CD4-positive, alpha-beta T cell treated with Interleukin-4 for 1 hour (primary cell): ENCODE measurements at places on chromosomes 11 and 22.

GRCh38 chr11:61832754-61833153 is 4.7 kb downstream of the FADS2 start:
- DNase-seq, result no peak

DNA sequence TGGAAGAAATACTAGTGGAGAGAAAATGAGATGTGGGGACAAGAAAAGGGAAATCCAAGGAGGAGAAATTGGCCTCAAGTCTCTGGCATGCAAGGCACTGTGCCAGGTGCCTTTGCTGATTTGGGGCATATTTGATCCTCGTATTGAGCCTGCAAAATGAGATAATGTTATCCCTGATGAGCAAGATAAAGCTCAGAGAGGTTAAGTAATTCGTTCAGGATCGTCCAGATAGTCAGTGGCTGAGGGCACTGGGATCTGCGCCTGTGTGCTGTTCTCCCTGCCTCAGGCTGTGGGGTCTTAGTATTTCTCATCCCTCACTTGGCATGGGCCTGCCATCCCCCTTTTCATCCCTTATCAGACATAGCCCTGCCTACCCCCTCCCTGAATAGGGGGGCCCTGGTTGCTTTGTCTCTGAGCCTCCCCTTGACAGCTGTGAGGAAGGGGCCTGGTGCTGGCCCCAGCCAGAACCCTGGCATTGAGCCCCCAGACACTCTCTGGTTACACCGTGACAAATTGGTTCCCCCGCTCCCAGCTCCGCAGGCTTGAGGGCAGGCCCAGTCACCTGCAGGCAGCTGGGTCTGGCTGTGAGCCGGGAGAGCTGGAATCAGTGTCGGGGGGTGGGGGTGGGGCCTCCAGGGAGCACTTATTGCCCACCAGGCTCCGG is 85.7 kb downstream of the NECTIN1 start:
- DNase-seq, result no peak

- DNase-seq, result no peak
These were observed 187.8 kb upstream of the DDI1 start for GRCh38 chr11:103848686-103849085.

DNA sequence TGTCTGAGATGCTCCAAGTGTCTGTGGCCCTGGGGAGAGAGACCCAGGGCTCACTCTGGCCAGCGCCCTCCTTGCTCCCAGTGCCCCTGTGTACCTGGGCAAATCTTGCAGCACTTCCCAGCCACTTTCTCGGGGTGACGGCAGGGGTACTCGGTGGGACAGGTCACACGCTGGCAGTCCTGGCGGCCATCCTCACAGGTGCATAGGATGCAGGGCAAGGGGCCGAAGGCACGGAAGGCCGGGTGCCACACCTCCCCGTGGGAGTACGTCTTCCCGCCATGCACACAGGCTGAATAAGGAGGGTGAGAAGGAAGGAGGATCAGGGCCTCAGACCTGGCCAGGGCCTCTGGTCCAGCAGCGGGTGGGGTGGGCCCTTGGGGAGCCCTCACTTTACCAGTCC is 28.0 kb downstream of the CHRDL2 start:
- no peak for DNase-seq

GRCh38 chr22:49267996-49268395 is 559.7 kb downstream of the BRD1 start:
- DNase-seq, result no peak

DNA sequence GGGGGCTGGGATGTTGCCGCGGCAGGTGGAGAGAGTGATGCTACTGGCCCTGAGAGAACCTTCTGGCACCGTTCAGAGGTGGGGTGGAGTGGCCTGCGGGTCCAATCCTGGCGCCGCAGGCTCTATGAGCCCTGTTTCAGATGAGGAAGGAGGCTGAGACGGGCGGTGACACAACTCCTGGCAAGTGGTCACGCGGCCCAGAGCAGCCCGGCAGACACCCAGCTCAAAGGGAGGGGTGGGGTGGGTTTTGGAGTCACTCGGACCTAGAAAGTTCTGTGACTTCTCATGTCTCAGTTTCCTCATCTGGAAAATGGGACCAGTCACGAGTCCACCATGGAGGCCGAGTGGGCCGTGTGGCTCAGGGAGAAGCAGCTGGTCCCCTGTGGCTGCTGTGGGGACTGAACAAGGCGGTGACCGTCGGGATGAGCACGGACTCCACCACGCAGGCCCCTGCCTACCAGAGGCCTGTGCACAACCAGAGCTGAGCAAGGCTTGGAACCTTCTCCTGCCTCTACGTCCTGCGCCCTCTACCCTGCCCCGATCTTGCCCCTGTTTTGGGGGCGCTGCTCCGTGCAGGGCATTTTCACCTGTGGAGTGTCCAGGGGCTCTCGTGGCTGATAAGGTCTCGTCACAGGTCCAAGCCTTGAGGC is 3.7 kb downstream of the TSPO start:
- no peak for DNase-seq

- no peak for DNase-seq
These were observed 38.1 kb downstream of the COA4 start for GRCh38 chr11:73838443-73839122.

- no peak for DNase-seq
These were observed 1158.9 kb downstream of the DLG2 start for GRCh38 chr11:84468235-84468634.

GRCh38 chr11:26649884-26650283 is 72.0 kb downstream of the SLC5A12 start:
- no peak for DNase-seq

GRCh38 chr11:12029738-12030363 is 21.4 kb upstream of the DKK3 start:
- DNase-seq, result no peak

GRCh38 chr11:115941481-115941993 is 437.3 kb upstream of the CADM1 start:
- peak; percentile 68 for DNase-seq

GRCh38 chr11:65794570-65795510 is 8.0 kb downstream of the OVOL1 start:
- DNase-seq, result no peak

DNA sequence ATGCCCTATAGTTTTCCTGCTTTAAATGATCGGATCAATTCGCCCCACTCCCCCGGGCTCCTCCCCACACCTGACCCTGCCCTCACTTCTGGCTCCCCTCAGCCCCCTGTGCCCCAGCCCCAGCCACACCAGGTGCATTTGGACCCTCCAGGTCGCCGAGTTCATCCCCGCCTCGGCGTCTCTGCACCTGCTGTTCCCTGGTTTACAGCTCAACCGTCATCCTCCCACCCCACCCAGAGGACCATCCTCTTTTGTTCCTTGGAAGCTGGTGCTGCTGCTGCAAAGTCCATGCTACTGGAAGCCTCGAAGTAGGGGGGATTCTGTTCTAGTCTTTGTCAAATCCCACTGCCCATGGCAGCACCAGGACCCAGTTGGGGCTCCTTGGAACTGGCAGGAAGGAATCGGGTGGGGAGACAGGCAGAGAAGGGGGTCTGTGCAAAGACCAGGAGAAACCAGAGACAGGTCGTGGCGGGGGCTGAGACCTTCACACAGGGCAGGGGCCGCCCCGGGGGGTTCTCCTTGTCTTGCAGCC is 4.5 kb upstream of the MUC5B start:
- DNase-seq, result no peak

DNA sequence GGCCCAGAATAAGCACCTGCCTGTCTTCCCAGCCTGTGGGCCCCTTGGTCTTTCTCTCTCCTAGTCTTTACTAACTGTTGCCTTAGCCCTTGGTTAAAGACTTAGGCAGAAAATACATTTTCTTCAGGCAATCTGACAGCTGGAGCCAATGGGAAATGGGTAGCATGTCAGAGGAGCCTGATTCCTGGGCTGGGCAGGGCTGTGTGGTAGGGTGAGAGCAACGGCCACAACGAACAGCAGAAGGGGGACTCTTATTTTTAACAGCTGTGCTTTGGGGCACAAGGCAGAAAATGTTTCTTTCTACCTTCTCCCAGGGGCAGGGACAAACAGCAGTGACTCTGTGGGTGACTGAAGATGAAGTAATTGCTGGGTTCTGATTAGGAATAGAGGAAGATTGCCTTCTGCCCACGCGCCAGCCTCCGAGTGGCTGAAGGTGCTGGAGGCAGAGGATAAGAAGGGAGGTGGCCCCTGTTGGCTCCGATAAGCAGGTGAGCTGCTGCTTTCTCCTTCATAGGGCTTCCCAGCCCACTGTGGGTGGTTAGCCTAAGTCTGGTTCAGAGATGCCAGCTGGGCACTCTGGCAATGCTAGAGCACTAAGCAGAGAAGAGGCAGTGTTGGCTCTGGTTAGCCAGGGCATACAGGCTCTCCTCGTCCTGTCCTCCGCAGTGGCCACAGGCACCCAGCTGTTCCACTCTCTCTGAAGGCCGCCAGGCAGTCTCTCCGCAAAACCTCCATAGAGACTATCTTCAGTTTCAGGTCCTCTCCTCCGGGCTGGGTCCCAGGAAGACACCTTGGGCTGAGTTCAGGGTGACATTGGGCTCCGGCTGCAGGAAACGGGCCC is 1.5 kb downstream of the YPEL4 start:
- no peak for DNase-seq

DNA sequence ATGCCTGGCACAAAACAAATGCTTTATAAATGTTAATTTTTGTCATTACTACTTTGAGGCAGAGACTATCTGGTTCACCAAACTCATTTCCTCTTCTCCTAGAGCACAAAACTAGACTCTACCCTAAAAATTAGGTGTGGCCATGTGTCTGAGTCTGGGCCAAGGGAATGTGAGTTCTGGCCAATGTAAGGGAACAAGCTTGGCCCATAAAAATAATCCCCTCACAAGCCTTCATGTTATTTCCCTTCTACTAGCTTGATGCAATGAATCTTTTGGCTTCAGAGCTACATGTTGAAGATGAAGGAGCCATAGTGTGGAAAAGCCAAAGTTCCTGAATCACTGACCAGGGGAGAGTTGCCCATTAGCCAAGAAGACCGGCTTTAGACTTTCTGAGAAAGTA is 406.5 kb upstream of the CCDC90B start:
- no peak for DNase-seq

DNA sequence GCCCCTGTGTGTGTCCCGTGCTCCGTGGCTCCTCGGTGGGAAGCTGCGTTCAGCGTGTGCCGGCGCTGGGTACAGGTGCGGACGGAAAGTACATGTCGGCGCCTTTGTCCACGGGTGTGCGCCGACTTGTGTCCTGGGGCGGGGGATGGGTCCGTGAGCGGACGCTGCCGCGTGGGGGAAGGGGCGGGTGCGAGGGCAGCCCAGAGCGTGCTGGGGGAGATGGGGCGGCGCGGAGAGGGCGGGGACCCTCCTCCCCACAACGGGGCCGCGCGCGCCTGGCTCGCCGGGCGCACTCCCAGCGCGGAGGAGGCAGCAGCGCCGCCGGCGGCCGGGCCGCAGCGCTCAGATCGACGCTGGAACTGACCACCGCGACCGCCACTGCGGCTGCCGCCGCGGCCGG is 33.6 kb upstream of the RELT start:
- no peak for DNase-seq

DNA sequence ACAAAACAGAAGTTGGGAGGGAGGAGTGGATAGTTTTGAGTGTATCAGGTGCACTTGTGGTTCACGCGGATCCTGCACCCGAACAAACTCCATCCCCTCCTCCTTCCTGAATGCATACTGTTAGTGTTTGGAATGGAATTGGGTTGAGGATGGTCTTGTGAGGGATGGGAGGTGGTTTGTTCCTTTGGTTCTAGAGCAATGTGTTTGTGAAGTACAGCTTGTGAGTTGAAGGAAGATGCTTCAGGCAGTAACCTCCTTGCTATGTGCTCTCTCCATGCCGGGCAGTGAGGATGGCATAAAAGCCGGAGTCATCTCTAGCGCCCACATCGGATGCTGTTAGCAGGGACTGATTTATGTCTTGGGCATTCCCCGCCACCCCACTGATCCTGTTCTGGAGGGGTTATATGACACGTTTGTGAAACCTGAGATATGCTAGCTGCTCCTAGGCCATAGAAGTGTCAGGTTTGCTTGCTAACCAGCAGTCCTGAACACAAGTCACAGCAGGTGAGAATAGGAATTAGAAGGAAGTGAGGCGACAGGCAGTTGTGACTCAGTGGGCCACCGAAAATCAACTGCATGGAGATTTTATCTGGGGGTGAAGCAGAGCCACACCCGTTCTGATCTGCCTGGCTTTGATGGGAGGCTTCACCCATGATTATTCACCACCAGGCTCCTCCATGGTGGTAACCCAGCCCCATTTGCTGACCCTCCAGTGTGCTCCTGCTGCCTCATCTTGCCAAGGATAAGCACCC is 2.2 kb downstream of the BCR start:
- peak; percentile 54 for DNase-seq

- DNase-seq, result no peak
These were observed 77.5 kb downstream of the AMOTL1 start for GRCh38 chr11:94845622-94846021.

GRCh38 chr11:9747828-9748227 is 84.0 kb downstream of the SWAP70 start:
- no peak for DNase-seq

DNA sequence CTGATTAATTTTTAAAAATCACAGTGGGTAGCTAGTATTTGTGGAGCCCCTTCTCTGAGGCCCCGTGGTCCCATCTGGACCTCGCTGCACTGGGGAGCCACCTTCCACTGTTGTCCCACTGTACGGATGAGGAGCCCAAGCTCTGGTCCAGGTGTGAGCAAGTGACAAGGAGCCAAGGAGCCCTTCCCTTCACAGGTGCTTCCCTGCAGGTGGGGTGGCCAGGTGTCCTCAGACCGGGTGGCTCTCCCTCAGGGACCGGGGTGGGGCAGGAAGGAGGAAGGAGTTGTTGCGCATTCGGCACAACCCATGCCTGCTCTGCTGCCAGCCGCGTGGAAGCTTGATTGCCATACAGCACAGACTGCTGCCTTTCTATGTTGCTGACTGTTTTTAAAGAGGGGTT is 10.4 kb upstream of the SEPTIN5 start:
- no peak for DNase-seq

- no peak for DNase-seq
These were observed 2.6 kb downstream of the RCE1 start for GRCh38 chr11:66845876-66846212.

- no peak for DNase-seq
These were observed 3.6 kb upstream of the VWCE start for GRCh38 chr11:61298663-61299244.
